Astrocyte (in vitro differentiated cells and primary cell): ENCODE measurements at places on chromosomes 4 and X.

DNA sequence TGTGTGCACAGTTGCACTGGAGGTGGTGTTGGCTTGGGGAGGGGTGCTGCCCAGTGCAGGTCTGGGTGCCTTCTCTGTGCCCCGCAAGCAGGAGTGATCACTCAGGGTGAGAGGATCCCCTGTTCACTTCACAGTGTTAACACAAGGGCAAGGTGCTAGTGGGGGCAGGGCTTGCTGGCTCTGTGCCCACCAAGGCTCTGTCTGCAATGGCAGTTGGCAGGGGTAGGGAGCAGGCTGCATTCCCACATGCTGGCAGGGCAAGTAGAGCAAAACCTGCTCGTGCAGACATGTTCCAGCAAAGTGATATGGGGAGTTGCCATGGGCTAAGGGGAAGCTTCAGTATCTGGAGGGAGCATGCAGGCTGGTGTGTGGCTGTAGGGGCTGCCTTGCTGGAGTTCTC is 428.0 kb downstream of the ZNF674 start:
- no peaks in the 10 kb centered on the region for H3K4me1 ChIP-seq
- no peaks in the 10 kb centered on the region for H3K36me3 ChIP-seq
- no peaks in the 10 kb centered on the region for H3K27me3 ChIP-seq

DNA sequence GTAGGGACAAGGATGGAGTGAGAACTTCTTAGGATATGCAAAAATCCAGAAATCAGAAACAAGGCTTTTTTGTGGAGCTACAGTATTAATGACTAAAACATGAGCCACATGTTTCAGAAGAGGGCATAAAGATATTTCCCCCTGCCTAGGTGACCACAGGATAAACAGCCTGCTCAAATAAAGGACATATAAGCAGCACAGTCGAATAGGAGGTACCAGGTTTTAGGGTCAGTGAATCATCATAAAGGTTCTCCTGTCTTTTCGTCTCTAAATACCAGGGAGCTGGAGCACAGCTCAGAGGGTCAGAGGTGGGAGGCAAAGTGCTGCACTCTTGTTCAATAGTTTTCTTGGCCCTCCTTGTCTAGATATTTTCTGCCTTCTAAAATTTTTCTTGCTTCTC is 211.9 kb upstream of the HS3ST1 start:
- H3K27me3 ChIP-seq, result no peaks in the 10 kb centered on the region
- DNase-seq, result no peak
- no peak overlapping the region for H3K4me3 ChIP-seq
- H3K36me3 ChIP-seq, result no peaks in the 10 kb centered on the region
- H3K4me1 ChIP-seq, result peaks cover 7% of the 10 kb centered on the region

DNA sequence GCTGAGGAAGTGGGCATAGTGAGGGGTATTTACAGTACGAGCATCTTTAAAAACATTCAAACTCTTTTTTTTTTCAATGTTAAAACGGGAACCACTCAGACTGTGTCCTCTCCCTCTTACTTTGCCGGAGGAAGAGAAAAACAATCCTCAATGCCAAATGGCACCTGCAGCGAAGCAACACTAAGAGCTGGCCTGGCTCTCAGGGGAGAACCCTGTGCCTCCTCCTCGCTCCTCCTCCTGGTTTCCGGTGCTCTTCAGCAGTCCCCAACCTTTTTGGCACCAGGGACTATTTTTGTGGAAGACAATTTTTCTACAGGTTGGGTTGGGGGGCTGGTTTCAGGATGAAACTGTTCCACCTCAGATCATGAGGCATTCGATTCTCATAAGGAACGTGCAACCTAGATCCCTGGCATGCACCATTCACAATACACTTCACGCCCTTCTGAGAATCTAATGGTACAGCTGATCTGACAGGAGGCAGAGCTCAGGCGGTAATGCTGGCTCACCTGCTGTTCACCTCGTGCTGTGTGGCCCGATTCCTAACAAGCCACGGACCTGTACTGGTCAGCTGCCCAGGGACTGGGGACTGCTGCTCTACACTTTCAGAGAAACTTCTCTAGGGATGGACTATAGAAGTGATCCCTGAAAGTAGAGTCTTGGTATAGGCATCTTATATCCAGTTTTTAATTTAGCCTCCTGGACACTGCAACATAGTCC is 404.1 kb downstream of the RAPGEF2 start:
- no peak overlapping the region for H3K4me3 ChIP-seq
- no peak for DNase-seq
- H3K27me3 ChIP-seq, result no peaks in the 10 kb centered on the region

- no peak overlapping the region for H3K4me3 ChIP-seq
- H3K27ac ChIP-seq, result no peak overlapping the region
- no peaks in the 10 kb centered on the region for H3K4me1 ChIP-seq
- no peaks in the 10 kb centered on the region for H3K36me3 ChIP-seq
- DNase-seq, result no peak
Observed at GRCh38 chr4:163804001-163804400, 309.5 kb downstream of the TMA16 start.

- no peak overlapping the region for H3K4me3 ChIP-seq
- H3K27ac ChIP-seq, result no peak overlapping the region
- DNase-seq, result no peak
- H3K27me3 ChIP-seq, result no peaks in the 10 kb centered on the region
Observed at GRCh38 chrX:84611843-84612636, 109.8 kb upstream of the HDX start.

GRCh38 chrX:131045726-131046125 is 12.4 kb upstream of the ARHGAP36 start:
- H3K27me3 ChIP-seq, result no peaks in the 10 kb centered on the region
- H3K36me3 ChIP-seq, result no peaks in the 10 kb centered on the region
- H3K4me3 ChIP-seq, result no peak overlapping the region
- no peaks in the 10 kb centered on the region for H3K4me1 ChIP-seq
- no peak overlapping the region for H3K27ac ChIP-seq

- peaks cover 13% of the 10 kb centered on the region for H3K4me1 ChIP-seq
- no peak overlapping the region for H3K4me3 ChIP-seq
- no peak overlapping the region for H3K27ac ChIP-seq
- no peaks in the 10 kb centered on the region for H3K27me3 ChIP-seq
- peak; percentile 44 for DNase-seq
Observed at GRCh38 chr4:41526628-41527027, 11.3 kb upstream of the LIMCH1 start.
